CD4-positive, alpha-beta T cell treated with Interleukin-4 for 1 hour (primary cell): ENCODE measurements at places on chromosomes 3 and 15.

DNA sequence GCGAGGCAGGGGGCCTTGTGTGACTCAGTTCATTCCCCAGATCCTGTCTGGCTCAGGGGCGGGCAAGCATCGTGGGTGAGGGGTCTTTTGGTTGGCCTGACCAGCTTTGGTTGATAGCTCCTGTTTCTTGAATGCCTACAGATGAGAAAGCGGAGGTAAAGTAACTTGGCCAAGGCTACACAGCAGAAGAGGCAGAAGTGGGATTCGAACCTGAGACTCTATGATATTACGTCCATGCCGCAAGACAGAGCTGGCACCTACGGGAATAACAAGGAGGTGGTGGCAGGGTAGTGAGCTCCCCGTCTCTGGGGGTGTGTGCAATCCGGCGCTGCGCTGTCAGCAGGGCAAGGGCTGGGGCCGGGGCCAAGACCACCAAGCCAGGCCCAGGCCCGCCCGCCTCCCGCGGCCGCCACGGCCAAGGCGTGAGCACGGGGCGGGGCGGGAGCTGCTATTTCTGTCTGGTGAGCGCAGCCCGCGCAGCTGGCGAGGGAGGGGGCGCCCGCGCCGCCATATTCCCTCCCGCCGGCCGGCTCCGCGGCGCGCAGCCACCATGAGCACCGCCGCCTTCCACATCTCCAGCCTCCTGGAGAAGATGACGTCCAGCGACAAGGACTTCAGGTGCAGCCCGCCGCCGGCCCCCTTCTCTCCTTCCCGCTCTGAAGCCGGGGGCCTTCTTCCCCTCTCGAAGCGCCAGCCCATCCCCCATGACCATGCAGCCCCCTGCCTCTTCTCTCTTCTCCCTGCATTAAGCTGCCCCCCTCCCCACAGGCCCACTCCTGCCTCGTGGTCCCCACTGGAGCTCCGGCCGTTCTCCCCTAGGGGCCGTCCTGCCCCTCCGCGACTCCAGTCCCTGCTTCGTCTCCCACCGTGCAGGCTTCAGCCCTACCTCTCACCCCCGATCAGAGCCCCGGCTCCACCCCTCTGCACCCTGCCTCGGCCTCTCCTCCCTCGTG is at the start of gene CAND2:
Gene CAND2, plus strand, starts transcription at position 510 of the 953 bp plus-strand sequence. Its CDS starts 41 bp downstream, at position 551.
- peak; percentile 18 for DNase-seq

GRCh38 chr3:43180027-43180426 is 74.1 kb upstream of the POMGNT2 start:
- peak; percentile 64 for DNase-seq

- DNase-seq, result no peak
These were observed 320.5 kb downstream of the ZIC1 start for GRCh38 chr3:147729641-147730040.

DNA sequence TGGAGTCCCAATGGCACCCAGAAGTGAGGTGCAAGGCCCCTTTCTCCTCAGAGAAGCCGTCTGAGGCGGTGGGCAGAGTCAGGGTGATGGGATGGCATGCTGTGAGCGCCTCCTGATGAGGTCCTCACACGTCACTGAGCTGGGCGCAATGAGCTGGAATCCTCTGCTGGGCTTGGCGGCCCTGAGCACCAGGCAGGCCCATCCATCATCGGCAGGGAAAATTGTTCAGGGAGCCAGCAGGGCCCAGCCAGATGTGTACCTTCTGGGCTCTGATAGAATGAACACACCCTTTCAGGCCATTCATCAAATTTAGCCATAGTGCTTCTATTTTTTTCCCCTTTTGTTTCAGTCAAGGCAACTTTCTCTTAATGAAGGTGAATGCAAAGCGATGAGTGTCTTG is 43.7 kb downstream of the FAM3D start:
- no peak for DNase-seq

- no peak for DNase-seq
These were observed 179.6 kb downstream of the FEZF2 start for GRCh38 chr3:62193586-62194345.

GRCh38 chr15:53716909-53717876 is 42.3 kb downstream of the WDR72 start:
- no peak for DNase-seq

DNA sequence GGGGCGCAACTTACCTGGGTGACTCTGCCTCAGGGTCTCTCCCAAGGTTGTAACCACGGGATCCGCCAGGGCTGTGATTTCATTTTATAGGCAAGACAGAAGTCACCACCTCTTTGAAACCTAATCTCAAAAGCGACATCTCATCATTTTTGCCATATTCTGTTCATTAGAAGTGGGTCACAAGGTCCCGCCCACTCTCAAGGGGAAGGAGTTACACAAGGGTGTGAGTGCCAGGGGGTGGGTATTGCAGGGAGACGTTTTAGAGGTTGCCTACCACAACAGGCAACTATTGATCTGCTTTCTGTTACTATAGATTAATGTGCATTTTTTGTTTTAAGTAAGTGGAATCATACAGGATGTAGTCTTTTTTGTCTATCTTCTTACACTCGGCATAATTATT is 56.6 kb upstream of the ADPGK start:
- no peak for DNase-seq
